Activated naive CD4-positive, alpha-beta T cell treated with anti-CD3 and anti-CD28 coated beads, Interleukin-2, amount 50 U/mL, for 16 hours (primary cell): ENCODE measurements at places on chromosomes 1 and 21.
A peak's percentile ranks its signal among the peaks of the same experiment; 100 is the strongest.

- no peak for DNase-seq
Observed at GRCh38 chr1:196459383-196459782, 148.9 kb downstream of the KCNT2 start.

GRCh38 chr1:27345272-27345671 lies 3.5 kb downstream of the SYTL1 start:
- DNase-seq, result no peak

DNA sequence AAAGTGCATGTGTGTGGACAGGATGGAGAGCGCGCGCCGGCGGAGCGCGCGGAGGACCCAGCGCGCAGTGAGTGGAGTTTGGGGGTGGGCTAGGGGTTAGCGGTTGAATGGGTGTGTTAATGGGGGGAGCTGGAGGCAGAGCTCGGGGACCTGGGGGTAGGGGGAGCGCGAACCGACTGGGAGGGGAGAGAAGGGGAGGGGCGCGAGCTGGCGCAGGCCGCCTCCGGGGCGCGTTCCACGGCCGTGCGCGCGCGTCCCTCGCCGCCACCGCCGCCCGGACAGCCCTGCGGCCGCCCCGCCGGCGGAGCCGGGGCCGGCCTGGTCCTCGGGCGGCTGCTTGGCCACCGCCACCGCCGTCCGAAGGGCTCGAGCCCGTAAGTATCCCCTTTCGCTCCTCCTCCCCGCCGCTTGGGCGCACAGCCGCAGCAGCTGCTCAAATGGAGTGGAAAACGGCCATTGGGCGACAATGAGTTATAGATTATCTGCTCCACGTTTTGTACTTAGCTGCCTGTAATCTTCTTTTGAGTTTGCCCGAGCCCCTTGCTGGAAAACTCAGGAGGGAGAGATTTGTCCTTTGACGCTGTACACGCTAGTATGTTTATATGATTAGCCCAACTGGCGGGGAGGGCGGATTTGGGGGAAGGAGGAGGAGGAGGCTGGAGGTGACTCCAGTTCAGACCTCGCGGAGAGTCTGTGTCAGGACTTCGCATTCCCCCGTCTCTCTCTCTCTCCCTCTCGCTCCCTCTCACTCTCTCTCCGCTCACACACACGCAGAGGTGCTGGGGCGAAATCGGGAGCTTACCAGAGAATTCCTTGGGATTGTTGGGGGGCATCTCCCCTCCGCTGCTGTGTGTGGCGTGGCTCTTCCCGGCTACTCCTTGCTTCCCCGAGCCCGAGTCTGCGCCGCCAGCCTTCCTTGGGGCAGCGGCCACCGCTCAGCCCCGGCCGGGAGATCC lies at the start of gene ADGRL2:
ADGRL2 (plus strand) TSS at position 240 of the 956 bp plus-strand sequence. CDS start 36,051 bp downstream, outside the sequence.
- DNase-seq, result no peak

- peak; percentile 58 for DNase-seq
Observed at GRCh38 chr1:8661185-8662110, 156.0 kb downstream of the RERE start.

DNA sequence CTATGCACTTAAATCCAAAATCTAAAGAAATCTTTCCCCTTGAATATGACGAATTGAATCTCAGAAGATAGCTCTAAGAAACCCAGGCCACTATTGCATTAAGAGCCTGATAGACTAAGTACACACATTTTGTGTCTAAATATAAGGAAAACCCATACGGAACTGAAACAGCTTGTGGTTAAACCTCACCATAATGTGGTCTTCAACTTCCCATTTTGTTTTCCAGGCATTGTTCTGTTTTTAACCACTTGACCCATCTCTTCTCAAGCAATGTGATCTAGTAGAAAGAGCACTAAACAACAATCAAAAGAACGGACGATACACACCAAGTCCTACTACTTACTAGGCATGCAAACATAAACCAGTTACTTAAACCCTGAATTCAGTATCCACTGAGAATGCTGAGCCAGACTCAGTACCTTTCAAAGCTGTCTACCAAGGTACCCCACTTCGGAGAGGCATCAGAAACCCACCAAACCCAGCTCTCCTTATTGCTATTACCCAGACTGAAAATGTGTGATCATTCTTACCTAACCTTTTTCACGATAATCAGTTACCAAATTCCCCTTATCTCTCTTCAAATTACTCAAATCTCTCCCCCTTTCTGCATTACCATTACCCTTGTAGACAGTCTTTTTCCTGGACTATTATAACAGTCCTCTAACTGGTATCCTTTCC lies 12.8 kb downstream of the OTUD7B start:
- DNase-seq, result no peak
